Daoy (cell line): ENCODE measurements at places on chromosomes 13 and 19. TPM values are rescaled to one million over a fixed set of nuclear protein-coding genes. Genes with fewer than 3 reads are reported as not detected.

COL5A3 gene
- total RNA-seq = 2.8 and 4.1 TPM in 2 replicates

NOVA2 gene
- total RNA-seq = not detected in 2 replicates

ZNF441 gene
- total RNA-seq = 2.3 and 4.1 TPM in 2 replicates

ATP11A gene
- 1.9 and 2.0 TPM in 2 replicates for total RNA-seq

PCDH20 gene
- total RNA-seq = 0.11 and 0.21 TPM in 2 replicates

STOML3 gene
- total RNA-seq = not detected in 2 replicates

FGF22 gene
- not detected in 2 replicates for total RNA-seq

EFNA2 gene
- total RNA-seq = 0.17 and 0.21 TPM in 2 replicates
